Right kidney (tissue), 9 donors: ENCODE measurements at places on chromosomes 16 and 17.

- DNase-seq: no peak
Measured at GRCh38 chr16:55660828-55661227, 5.0 kb downstream of the SLC6A2 start.

- no peak for DNase-seq
Measured at GRCh38 chr17:2283302-2283701, 20.3 kb downstream of the SMG6 start.

- no peak for DNase-seq
Measured at GRCh38 chr16:89002851-89003830, 26.1 kb upstream of the CBFA2T3 start.

- DNase-seq: no peak
Measured at GRCh38 chr17:33218698-33219601, 74.1 kb downstream of the ASIC2 start.

DNA sequence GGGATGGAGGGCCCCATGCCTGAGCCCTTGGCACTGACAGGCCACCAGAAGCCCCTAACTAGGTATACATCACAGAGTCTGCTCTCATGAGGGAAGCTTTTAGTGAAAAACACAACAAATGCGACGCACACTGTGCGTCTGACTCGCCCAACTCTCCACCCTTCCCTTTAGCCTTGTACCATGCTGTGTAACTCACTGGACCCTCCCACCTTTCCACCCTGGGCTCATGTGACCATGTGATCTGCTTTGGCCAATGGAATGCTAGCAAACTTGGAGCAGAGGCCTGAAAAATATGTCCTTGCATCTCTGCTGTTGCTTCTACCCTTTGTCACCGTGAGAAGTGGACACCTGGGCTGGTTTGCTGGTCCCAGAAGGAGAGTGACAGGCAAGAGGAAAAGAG lies 21.6 kb downstream of the TK2 start:
- no peak for DNase-seq

DNA sequence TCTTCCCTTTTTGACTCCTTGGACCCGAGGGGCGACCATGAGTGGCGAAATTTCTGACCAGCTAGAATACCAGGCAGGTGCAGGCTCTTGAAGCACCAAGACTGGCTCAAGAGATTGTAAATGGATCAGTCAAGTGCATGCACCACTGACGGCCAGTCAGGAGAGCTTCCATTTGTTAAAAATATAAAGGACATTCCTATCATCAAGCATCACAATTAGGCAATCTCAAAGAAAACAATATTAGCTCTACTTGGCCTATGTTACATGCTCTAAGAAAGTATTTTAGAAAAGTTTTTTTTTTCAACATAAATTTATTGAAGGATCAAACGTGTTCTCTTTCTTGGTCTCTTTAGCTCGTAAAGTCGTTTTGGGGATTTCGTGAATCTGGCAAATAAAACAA lies 1.5 kb upstream of the PRKCA start:
- no peak for DNase-seq

GRCh38 chr17:65730711-65731169 lies 169.3 kb upstream of the AXIN2 start:
- DNase-seq: no peak

GRCh38 chr17:62935098-62935497 lies 30.9 kb upstream of the TANC2 start:
- DNase-seq: no peak

DNA sequence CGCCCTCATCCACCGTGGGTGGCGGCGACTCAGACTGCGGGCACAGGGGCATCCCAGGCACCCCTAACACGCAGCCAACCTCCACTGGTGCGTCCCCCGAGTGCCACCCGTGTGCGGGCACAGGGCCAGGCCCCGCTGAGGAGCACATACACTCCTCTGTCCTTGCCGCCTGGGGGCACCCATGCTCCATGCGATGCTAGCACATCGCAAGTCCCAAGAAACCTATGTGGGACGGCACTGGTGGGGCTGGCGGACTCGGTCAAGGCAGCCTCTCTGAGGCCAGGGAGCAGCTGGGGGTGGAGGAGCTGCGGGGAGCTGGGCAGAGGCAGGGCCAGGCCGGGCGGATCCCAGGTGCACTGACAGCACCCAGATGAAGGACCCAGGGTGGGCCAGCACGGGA lies 4.0 kb downstream of the ZNF598 start:
- no peak for DNase-seq

- no peak for DNase-seq
Measured at GRCh38 chr17:1943436-1943831, 81.7 kb downstream of the RTN4RL1 start.

DNA sequence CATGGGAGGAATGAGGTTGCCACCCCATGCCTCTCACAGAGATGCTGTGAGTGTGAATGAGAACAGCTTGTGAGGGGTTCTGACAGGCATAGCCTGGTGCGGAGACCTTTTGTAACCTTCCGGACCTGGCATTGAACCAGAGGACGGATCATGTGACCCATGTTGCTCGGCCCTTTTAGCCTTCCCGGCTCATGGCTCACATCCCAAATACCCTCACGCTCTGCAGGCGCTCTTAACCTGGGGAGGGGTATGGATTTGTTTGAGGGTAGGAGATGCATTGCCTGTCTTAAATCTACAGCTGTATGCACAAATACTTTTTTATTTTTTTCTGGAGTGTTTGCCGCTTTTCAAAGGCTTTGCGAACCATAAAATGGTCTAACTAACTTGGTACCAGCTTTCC lies 102.4 kb upstream of the CRHR1 start:
- DNase-seq: no peak

GRCh38 chr16:65222536-65222935 lies 100.7 kb upstream of the CDH11 start:
- DNase-seq: no peak

- DNase-seq: no peak
Measured at GRCh38 chr17:58401287-58401686, 16.0 kb downstream of the RNF43 start.

DNA sequence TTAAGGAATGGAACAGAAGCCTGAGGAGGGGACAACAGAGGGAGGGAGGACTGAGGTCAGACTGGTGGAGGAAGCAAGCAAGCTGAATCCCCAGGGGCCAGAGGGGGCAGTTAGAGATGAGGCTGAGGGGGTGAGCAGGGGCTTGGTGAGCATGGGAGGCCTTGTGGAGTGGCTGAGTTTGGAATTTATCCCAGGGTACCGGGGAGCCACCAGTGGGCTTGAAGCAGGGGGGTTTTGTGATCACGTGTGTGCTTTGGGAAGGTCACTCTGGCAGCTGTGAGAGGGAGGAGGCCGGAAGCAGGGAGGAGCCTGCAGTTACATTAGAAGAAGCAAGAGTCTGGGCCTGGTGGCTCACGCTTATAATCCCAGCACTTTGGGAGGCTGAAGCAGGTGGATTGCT lies 9.8 kb upstream of the CTCF start:
- no peak for DNase-seq

DNA sequence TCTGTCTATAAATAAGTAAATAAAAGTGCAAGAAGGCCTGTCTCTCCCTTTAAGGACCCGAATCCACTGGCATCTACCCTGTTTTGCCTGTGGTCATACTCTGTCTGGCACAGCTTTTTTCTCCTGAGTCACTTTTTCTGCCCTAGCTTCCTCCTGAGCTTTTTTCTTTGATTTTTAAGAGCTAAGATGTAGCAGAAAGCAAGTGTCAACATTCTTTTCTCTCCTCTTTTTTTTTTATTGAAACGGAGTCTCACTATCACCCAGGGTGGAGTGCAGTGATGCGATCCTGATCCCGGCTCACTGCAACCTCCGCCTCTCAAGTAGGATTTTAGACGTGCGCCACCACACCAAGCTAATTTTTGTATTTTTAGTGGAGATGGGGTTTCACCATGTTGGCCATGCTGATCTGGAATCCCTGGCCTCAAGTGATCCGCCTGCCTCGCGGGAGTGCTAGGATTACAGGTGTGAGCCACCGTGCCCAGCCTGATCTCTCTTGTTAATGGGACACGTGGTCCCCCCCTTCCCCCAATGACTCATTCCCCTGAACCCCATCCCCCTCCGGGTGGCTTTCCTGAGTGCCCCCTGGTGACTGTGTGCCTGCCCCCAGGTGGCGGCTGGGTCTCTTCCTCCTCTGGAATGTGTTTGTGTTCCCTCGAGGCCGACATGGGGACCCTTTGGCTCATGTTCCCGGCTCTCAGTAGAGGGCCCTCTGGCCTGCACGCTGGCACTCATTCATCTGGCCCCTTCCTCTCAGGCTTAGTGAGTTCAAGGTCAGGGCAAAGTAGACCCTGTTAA lies 14.2 kb downstream of the C16orf90 start:
- no peak for DNase-seq

DNA sequence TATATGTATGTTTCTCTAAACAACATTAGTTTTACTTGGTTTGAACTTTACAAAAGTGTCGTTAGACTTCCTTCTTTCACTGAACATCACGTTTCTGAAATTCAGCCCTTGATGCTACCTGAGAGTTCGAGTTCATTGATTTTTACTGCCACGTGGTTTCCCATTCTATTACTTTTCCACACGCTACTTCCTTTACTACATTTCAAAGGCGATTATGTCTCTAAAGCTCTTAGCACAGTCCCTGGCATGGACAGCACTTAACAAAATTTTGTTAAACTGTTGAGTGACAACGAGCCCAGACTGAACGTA lies 15.9 kb upstream of the ARHGAP17 start:
- no peak for DNase-seq

GRCh38 chr16:77684181-77684526 lies 38.2 kb upstream of the NUDT7 start:
- DNase-seq: no peak

DNA sequence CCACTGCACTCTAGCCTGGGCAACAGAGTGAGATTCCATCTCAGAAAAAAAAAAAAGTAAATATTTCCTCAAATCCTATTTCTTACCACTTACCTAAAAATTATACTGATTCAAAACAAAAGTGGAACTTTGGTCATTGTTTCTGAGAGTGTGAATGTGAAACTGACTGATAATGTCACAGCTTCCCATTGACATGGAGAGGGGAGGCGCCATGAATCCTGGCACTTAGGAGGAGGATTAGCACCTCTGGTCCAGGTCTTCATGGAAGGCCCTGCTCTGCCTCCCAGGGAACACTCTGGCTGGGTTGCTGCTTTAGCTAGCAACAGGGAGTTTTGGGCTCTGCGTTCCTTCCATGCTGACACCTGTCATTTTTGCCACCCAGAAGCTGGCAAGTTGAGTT lies 154.3 kb upstream of the SALL1 start:
- DNase-seq: no peak

DNA sequence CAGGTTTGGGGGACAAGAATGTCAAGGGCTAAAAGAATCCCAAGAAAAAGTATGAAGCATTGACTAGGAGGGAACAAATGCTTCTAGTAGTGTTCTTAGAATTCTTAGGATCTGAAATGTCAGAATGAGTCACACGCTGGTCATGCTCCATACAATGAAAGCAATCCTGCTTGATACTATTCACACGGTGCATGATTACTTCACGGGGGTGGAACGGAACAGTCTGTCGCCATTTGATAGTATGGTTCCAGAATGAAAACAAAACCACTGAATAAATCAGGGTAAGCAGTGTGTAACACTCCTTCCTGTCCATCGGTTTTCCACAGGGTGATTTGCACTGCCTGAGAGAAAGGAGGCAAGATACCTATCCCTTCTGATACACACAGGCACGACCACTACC lies 22.9 kb upstream of the YWHAE start:
- DNase-seq: no peak

GRCh38 chr16:19710991-19711545 lies 7.0 kb downstream of the KNOP1 start:
- no peak for DNase-seq
